ENCODE measurements at places on chromosomes 6 and 20.

DNA sequence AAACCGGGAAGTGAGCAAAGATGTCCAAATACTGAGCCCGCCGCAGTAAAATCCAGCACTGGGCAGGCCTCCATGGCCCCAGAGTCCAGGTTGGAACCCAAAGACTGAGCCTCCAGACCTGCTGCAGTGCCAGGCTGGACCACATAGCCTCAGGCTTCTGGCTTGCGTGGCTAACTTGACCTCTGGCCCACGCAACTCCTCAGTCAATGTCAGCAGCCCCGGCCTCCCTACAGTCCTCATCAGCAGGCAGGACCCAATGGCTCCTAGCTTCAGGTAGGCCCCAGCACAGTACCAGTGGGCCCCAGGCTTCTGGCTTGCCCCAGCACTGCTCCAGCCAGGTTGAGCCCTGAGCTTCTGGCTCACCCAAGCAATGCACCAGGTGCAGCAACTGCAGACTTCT is 245.1 kb upstream of the AFDN start:
- no peak for DNase-seq

- no peak for DNase-seq
These were observed 203.3 kb upstream of the PLCB4 start for GRCh38 chr20:8865636-8866035.

GRCh38 chr6:40906759-40907158 is 132.3 kb downstream of the UNC5CL start:
- no peak for DNase-seq

DNA sequence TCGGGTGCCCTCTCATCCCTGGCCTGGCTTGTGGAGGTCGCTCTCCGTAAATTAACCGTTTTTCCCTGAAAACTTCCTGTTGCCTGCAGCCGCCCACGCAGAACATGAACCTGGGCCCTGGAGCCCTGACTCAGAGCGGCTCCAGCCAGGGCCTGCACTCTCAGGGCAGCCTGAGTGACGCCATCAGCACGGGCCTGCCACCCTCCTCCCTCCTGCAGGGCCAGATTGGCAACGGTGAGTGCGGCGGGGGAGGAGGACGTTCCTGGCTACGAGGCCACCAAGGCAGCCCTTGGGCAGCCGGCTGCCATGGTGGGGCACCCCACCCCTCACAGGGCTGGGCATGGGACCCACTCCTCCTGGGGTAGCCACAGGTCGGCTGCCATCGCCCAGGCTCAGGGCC is 17.8 kb downstream of the SS18L1 start:
- DNase-seq, result no peak

- DNase-seq, result no peak
These were observed 152.0 kb downstream of the ANKRD60 start for GRCh38 chr20:58076405-58076804.

DNA sequence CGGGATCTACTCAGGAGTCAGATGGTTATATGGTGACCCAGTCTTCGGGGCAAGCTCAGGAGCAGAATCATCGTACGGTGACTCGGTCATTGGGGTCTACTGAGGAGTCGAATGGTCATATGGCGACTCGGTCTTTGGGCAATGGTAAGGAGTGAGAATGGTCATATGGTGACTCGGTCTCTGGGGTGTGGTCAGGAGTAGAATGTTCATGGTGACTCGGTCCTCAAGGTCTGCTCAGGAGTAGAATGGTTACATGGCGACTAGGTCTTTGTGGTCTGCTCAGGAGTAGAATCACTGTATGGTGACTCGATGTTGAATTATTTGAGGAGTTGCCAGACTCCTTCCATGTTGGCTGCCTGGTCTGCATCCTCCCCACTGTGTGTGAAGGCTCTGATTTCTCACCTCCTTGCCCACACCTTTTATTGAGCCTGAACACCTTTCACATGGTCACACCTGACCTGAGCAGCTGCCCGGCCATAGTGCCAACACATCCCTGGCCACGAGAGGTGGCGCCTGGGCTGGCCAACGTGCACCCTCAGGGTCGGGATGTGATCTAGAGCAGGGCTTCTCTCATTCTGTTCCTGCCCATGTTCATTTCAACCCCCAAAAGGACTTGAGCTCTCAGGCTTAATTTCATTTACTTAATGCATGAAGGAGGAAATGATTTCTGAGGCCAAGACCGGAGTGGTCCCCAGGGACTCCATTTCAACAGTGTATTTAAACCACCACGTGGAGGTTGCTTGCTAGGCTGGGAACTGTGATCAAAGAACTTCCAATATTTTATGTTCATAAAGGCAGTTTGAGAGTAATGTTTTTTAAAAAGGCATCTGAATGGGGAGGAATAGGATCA is 119.5 kb downstream of the PHACTR3 start:
- DNase-seq, result no peak

GRCh38 chr6:135901774-135902524 is 50.4 kb downstream of the PDE7B start:
- no peak for DNase-seq

- DNase-seq, result no peak
These were observed 55.7 kb upstream of the FRMD1 start for GRCh38 chr6:168134560-168135201.

DNA sequence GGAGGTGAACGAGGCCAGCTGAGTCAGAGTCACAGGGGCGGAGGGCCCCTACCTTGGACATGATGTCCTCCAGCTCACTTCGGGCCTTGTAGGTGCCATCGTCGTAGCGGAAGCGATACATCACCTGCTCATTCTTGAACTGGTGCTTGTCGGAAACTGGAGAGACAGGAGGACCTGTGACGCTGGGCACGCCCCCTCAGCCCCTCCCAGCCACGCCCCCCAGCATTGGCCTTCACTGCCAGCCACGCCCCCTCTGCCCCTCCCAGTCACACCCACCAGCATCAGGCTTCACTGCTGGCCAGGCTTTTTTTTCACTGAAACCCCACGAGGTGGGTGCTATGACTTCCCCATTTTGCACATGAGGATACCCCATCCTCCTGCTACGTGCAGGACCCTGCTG is 148.2 kb downstream of the PREX1 start:
- no peak for DNase-seq

DNA sequence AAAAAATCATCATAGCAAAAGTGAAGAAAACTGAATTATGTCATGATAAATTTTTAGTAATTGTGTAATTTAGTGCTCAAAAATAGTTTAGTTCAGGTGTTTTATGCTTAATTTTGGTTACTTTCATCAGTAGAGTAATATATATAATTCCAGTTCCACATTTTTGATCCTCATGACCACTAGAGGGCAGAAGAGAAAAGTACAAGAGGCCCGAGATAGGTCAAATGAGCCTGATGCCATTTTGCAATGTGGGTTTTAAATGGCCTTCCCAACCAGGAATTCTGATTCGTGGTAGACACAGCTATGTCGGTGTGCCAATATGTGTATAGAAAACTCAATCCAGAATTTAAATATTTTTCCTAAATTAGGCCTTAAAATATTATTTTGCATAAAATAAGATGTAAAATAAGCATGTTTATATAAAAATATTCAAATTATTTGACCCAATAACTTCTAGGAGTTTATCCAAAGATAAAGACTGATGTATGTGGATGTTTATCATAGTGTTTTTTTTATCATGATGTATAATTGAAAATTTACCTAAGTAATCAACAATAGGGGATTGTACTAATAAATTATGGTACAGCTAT is 159.7 kb upstream of the RPS6KA2 start:
- no peak for DNase-seq

DNA sequence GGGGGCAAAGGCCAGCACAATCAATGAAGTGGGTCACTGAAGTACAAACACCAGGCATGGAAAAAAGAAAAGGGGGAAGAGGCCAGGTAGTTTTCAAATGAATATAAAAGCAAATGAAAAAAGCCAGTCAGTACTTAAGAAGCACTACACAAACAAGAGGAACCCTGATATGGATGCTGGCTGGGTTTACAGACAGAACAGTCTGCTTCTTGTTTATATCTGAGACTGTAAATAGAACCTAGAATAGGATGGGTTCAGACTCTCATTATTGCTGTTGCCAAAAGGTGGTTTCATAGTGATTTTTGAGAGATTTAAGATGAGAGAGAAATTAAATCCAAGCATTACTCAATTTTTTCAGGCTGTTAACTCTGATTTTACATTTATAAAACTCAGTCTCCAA is 24.1 kb downstream of the USP45 start:
- DNase-seq, result no peak

GRCh38 chr6:45376310-45377042 is 1.3 kb downstream of the SUPT3H start:
- no peak for DNase-seq

DNA sequence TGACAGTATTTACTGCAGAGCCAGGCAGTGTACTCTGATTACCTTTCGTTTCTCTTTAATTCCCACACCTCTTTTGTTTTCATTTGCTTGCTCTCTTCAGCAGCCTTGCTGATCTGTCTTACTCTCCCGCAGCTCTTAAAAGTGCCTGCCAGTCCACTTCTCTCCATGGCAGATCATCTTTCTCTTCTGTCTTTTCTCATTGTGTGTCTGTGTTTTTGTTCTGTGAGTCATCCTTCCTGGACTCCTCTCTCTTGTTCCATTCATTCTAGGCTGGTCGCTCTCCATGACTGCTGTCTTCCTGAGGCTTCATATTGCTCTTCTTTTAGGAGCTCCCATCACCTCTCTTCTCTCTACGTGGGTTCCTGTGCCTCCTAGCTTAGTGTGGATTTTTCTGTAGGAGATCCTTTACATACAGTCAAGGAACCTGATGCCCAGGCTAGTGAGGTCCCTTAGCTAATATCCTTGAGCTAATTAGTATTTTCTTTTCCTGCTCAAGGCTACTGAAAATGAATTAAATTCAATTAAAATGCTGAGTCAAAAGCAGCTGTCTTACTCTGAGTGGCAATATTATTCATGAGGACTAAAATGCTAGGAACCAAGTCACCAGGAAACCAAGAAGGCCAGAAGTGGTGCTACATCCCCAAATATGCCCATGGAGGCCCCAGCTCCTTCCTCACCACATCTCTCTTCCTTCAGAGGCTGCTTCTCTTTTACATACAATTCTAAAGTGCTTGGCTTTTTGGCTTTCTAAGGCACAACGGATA is 86.1 kb downstream of the SLX4IP start:
- no peak for DNase-seq

- DNase-seq, result no peak
These were observed 61.1 kb downstream of the TBC1D7 start for GRCh38 chr6:13267142-13267651.

GRCh38 chr6:121544691-121545090 is 109.2 kb downstream of the GJA1 start:
- DNase-seq, result no peak

GRCh38 chr6:100376103-100376502 is 88.6 kb downstream of the SIM1 start:
- no peak for DNase-seq

- no peak for DNase-seq
These were observed 81.7 kb upstream of the FOXP4 start for GRCh38 chr6:41464481-41464880.

- no peak for DNase-seq
These were observed 176.9 kb upstream of the PRND start for GRCh38 chr20:4544765-4545164.

DNA sequence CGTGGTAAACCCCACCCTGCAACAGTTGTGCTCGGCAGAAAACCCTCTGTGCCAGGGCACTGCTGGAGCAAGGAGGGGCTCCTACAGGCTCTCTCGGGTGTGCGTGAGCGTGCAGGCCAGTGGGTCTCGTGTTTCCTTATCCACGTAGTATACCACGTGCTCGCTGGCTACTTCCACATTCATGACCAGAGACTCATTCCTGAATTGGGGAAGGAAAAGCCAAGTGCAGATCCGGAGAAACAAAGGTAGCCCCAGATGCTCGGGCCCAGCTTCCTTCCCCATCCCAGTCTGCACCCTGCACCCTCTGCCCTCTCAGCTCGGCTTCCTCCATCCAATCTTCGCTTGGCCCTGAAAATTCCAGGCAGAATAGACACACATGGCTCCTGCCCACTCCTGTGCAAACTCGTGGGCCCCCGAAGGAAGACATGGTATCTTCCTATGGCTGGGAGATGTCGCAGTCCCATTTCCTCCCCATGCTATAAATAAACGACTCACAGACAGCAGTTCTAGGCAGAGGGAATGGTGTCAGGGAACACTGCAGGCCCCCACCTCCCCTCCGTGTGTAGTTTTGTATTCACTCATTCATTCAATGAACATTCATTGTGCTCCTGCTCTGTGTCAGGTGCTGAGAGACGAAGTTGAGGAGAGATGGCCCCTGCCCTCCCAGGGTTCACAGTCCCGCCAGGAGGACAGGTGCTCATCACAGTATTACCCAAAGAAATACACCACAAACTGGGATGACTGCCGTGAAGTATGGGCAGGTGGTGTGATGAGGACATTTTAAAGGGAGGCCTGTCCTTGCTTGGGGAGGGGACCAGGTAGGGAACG is 29.6 kb downstream of the NPEPL1 start:
- no peak for DNase-seq

- no peak for DNase-seq
These were observed 6.9 kb downstream of the RPL10A start for GRCh38 chr6:35474942-35475570.
